Epithelial cell of umbilical artery (primary cell): ENCODE measurements at places on chromosomes 12 and 14. TPM values are rescaled to one million over a fixed set of nuclear protein-coding genes. Genes with fewer than 3 reads are reported as not detected.

The BCL11B gene
- total RNA-seq, result under 0.01 TPM in 2 replicates

The C12orf60 gene
- total RNA-seq, result 0.91 and 0.97 TPM in 2 replicates

The DLK1 gene
- total RNA-seq, result not detected in 2 replicates

The NOVA1 gene
- 0.97 and 2.0 TPM in 2 replicates for total RNA-seq

The ASCL1 gene
- total RNA-seq, result not detected in 2 replicates

The GPRC5D gene
- total RNA-seq, result not detected in 2 replicates

The FLRT2 gene
- total RNA-seq, result 3.3 and 4.5 TPM in 2 replicates

The MYO1H gene
- total RNA-seq, result not detected in 2 replicates

The CCDC88C gene
- total RNA-seq, result 10.1 and 17.5 TPM in 2 replicates

The EPYC gene
- total RNA-seq, result not detected in 2 replicates

The RALGAPA1 gene
- total RNA-seq, result 16.2 and 21.6 TPM in 2 replicates

The ATG2B gene
- 11.0 and 14.0 TPM in 2 replicates for total RNA-seq

The TPH2 gene
- total RNA-seq, result under 0.01 TPM in 1 of 2 replicates, not detected in the other

The LYSET gene
- 12.7 and 16.3 TPM in 2 replicates for total RNA-seq

The MPHOSPH9 gene
- 42.2 and 69.3 TPM in 2 replicates for total RNA-seq

The NUAK1 gene
- total RNA-seq, result 37.7 and 61.4 TPM in 2 replicates

The ADAMTS20 gene
- total RNA-seq, result not detected in 2 replicates

The GUCY2C gene
- total RNA-seq, result not detected in 2 replicates

The ANG gene
- 3.6 and 5.5 TPM in 2 replicates for total RNA-seq

The SOAT2 gene
- total RNA-seq, result not detected in 2 replicates

The SERPINA9 gene
- not detected in 2 replicates for total RNA-seq

The ABCD2 gene
- not detected in 2 replicates for total RNA-seq

The SLC17A8 gene
- total RNA-seq, result not detected in 2 replicates

The EIF2B1 gene
- total RNA-seq, result 46.8 and 63.1 TPM in 2 replicates
